SIG-M5 (cell line): ENCODE measurements at places on chromosomes 11 and 22.

- DNase-seq = no peak
Measured at GRCh38 chr11:70725278-70725677, 326.9 kb downstream of the CTTN start.

- no peak for DNase-seq
Measured at GRCh38 chr11:88066090-88066489, 109.2 kb downstream of the RAB38 start.

DNA sequence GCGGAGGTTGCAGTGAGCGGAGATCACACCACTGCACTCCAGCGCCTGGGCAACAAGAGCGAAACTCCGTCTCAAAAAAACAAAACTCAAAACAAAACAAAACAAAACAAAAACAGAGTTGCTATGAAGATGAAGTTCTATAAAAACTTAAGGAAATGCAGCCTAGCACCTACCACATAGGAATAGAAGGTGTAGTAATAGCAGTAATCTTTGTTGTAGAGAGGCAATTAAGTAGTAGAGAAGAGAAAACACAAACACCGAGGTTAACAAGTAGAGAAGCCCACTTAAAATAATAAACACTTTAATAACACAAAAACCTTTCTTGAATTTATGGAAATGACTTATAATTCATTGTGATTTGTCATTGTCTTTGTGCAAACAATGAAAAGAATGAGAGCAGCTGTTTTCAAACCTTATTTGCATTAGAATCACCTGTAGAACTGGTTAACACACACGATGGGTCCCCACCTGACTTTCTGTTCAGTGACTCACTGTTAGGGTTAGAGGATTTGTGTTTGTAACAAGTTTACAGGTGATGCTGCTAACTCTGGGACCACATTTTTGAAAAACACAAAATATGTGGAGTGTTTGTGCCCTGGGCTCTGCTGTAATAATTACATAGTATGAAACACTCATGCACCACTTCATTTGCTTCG is 43.1 kb downstream of the TYR start:
- no peak for DNase-seq

DNA sequence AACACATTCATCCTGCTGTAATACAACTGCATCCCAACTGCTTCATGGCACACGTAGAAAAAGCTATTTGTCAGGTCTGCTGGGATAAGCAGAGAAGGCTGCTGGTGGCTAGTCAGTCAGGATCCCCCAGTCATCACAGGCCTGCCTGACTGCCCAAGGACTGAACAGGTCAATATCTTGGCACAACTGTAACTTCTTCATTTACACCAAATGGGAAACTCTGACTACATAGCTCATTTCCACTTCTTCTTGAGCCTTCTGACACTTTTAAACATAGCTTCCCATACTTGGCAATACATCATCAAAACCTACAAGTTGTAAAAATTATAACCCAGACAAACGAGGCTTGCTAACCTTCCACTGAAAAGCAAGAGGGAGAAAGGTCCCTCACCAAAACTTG is 2.8 kb downstream of the TMEM9B start:
- no peak for DNase-seq

DNA sequence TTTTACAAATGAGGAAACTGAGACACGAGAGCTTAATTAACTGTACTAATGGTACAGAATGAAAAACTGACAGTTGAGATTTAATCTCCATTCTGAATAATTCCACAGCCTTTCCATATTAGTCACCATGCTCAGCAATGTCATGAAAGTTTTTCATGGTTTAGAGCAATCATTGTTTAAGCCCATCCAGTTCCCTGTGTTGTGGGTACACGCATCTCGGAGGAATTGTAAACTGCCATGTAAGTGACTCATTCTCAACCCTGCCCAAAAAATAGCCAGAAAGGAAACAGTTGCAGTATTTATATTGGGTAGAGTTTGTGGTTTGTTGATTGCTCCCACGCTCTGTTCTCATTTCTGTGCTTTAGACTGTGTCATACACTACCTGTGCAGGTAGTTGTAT is 1790.8 kb downstream of the LRRC4C start:
- DNase-seq = no peak

DNA sequence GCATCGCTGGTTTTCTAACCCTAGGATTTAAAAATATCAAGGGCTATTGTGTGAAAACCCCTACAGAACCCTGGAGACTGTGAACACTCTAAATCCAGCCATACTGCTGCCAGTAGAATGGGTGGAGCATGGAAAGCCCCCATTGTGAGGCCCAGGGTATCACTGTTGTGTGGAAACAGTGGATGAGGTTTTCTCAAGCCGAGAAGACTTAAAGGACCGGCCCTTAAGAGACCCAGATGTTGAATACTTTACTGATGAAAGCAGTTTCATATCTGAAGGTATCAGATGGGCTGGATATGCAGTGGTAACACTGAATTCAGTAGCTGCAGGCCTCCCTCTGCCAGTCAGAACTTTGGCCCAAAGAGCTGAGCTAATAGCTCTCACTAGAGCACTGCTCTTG is 41.6 kb upstream of the GLYAT start:
- no peak for DNase-seq

- DNase-seq = no peak
Measured at GRCh38 chr11:30652801-30653200, 66.6 kb upstream of the MPPED2 start.

DNA sequence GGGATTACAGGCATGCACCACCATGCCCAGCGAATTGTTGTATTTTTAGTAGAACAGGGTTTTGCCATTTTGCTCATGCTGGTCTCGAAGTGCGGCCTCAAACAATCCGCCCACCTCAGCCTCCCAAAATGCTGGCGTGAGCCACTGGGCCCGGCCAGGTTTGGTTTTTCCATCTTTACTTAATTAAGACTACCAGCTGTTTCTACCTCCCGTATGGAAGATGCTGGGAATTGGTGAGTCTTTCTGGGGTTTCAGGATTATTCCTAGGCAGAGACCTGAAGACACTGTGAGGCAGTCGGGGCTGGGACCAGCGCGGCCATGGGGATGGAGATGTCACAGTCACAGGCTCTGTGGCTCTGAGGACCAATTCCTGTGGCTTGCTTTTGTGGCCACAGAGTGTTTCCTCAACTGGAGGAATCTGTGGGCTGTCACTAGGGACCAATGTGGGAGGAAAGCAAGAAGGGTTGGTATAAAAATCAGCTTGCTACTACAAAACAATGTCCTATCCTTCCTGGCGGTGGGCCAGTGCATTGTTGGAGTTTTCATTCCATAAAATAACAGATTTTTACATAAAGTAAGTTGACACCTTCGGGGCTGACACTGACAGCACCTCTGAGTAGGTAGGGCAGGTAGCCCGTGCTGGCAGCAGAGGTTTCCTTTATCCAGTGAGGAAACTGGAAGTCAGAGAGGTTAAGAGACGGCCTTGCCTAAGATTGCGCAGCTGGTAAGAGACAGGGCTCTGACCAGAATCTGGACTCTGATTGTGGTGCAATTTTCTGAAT is 8.4 kb upstream of the FTH1 start:
- no peak for DNase-seq
